NCI-H460 (cell line): ENCODE measurements at places on chromosomes 7 and 10. TPM values are rescaled to one million over a fixed set of nuclear protein-coding genes. Genes with fewer than 3 reads are reported as not detected.

GRCh38 chr10:58436071-58436470 lies 50.9 kb downstream of the TFAM start:
- DNase-seq: no peak

GRCh38 chr10:62492012-62492869 lies 118.1 kb downstream of the ZNF365 start:
- peak; percentile 17 for DNase-seq

DNA sequence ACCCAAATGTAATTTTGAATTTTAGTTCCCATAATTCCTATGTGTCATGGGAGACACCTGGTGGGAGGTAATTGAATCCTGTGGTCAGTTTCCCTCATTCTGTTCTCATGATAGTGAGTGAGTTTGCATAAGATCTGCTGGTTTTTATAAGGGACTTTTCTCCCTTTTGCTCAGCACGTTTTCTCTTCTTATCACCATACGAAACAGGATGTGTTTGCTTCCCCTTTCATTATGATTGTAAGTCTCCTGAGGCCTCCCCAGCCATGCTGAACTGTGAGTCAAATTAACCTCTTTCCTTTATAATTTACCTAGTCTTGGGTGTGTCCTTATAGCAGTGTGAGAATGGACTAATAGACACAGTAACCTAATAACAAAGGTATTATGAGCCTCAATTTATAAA lies 36.1 kb upstream of the ZNF736 start:
- DNase-seq: no peak

DNA sequence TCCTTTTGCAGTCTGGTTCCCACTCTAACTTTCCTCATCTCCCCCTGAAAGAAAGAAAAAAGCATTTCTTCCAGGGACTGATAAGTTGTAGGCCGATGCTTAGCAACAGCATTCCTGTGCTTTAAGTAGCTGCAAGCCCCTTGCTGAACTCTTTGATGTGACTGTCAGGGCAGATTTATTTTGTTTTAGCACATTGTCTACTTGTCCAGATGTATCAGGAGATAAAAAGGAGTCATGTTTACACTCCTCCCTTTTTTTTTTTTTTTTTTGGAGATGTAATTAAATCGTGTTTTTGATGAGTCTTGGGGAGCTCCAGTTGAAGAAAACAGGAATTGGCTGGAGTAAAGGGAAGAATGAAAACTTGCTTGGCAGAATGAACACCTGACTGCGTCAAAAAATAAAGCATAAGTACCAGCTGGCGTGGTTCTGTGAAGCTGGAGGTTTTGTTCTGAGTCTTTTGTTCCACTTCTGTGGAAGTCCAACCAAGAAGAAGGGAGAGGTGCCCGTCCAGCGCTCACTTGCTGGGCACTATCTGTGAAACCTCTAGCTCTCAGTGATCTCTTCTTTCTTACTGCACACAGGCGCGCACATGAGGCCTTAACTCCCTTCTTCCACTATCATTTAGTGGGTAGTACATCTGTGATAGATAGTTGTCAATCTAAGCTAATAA lies 871.7 kb downstream of the LRMDA start:
- no peak for DNase-seq

GRCh38 chr10:48491392-48492139 lies 113.3 kb downstream of the ARHGAP22 start:
- no peak for DNase-seq

- DNase-seq: no peak
These were observed 864.8 kb downstream of the GATA3 start for GRCh38 chr10:8919280-8919679.

DNA sequence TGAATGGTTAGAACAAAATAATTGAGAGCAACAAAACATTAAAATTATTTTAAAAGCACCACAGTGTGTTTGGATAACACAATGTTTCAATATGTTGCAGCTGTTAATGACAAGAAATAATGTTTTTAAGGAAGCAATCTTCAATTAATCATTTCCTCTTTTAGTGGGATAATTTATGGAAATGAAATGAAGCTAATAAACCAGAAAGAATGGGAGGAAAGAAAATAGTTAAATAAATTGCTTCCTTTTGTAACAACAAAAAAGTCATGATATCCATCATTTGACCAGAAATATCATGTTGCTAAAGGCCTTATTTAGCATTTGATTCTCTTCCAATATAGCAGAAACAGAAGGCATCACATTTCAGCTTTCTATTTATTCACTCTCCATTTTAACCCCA lies 224.5 kb downstream of the SEMA3A start:
- DNase-seq: no peak

GRCh38 chr10:89591111-89591795 lies 53.8 kb downstream of the PANK1 start:
- DNase-seq: no peak

DNA sequence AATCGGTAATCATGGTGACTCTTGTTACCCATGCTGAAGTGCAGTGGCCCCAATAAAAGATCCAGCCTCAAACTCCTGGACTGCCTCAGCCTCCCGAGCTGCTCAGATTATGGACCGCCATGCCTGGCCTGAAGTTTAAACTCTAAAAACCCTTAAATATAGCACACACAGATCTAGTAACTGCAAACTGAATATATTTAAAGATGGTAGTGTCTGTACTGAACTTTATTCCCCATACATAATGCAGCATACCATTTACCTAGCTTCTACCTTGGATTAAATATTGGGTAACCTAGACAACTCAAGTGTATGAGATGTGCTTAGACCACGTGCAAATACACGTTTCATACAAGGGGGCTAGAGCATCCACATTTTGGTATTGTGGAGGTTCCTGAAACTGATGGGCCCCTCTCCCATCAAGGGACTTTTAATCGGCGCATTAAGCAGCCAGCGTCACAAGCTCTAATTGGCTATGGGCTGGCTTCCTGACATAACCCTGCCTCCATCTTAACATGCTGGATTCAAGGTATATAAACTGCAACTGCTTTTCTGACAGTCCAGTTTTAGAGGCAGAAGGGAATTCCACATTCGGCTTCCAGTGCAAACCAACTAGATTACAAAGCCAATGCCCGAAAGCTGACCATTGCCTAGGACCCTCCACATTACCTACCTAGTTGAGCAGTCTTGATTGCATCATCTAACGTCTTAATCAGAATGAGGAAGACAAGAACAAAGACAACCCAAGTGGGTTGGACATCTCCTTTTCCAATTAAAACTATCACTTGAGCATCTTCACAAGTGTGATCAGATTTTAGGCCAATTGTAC lies 13.0 kb downstream of the HNRNPA2B1 start:
- no peak for DNase-seq

GRCh38 chr10:132237871-132238270 lies 51.1 kb downstream of the DPYSL4 start:
- no peak for DNase-seq

GRCh38 chr10:75024971-75025523 lies 86.4 kb upstream of the SAMD8 start:
- no peak for DNase-seq

- no peak for DNase-seq
These were observed 138.2 kb downstream of the RPS24 start for GRCh38 chr10:78171633-78172400.

- DNase-seq: no peak
These were observed 19.3 kb downstream of the MYO1G start for GRCh38 chr7:44959433-44959951.

Gene AMPH
- total RNA-seq: not detected in 2 replicates

Gene ZCCHC24
- 3.2 and 3.7 TPM in 2 replicates for total RNA-seq

Gene C7orf57
- total RNA-seq: 0.12 TPM in 1 of 2 replicates, not detected in the other

Gene EFCAB10
- total RNA-seq: 2.9 and 3.6 TPM in 2 replicates

Gene EN2
- total RNA-seq: 0.75 and 0.84 TPM in 2 replicates
